RWPE2 (cell line): ENCODE measurements at places on chromosomes 6 and 20.

GRCh38 chr6:11229655-11230046 is 2.8 kb downstream of the NEDD9 start:
- DNase-seq = no peak

- DNase-seq = no peak
Observed at GRCh38 chr6:91865889-91866288, 1279.0 kb upstream of the MAP3K7 start.

GRCh38 chr6:25670208-25670607 is 18.2 kb downstream of the SCGN start:
- DNase-seq = no peak

- DNase-seq = no peak
Observed at GRCh38 chr20:9996944-9997343, 37.8 kb upstream of the ANKEF1 start.

DNA sequence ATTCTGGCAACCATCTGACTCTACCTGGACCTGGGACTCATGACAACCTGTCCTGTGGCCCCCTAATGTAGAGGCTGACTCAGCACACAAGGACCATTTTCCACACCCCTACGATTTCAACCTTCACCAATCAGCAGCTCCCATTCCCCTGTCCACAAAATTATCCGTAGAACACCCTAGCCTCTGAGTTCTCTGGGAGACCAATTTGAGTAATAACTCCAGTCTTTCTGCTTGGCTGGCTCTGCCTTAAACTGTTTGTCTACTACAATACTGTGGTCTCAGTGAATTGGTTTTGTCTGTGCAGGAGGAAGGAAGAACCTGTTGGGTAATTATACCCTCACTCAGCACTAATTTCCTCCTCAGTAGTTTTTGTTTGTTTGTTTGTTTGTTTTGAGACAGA is 99.3 kb upstream of the MRPS10 start:
- no peak for DNase-seq

DNA sequence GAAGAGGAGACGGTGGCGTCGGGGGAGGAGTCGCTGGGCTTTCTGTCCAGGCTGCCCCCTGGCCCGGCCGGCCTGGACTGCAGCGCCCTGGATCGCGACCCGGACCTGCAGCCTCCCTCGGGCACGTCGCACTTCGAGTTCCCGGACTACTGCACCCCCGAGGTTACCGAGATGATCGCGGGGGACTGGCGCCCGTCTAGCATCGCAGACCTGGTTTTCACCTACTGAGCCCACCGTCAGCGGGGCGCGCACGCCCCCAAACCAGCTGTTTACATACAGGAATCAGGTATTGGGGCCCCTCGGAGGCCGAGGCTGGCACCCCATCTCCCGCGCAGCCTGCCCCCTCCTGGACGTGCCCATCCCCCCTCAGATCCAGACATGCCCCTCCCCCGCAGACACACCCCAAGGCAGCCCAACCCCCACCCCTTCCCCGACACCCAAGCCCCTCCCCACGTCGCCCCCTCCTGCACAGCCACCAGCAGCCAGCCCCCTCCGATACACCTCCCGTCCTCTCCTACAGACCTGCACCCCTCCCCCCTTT is 1.4 kb downstream of the SOX12 start:
- no peak for DNase-seq
